ENCODE measurements at places on chromosomes 1 and 21. TPM values are rescaled to one million over a fixed set of nuclear protein-coding genes. Genes with fewer than 3 reads are reported as not detected.

SLC9C2 gene
- total RNA-seq: not detected

- peak overlapping the region; percentile 98 for H3K27ac ChIP-seq
- peak overlapping the region; percentile 65 for H3K4me3 ChIP-seq
- no peak for DNase-seq
- H3K4me1 ChIP-seq: no peaks in the 10 kb centered on the region
These were observed 1.1 kb downstream of the WARS2 start for GRCh38 chr1:119139403-119139802.

DNA sequence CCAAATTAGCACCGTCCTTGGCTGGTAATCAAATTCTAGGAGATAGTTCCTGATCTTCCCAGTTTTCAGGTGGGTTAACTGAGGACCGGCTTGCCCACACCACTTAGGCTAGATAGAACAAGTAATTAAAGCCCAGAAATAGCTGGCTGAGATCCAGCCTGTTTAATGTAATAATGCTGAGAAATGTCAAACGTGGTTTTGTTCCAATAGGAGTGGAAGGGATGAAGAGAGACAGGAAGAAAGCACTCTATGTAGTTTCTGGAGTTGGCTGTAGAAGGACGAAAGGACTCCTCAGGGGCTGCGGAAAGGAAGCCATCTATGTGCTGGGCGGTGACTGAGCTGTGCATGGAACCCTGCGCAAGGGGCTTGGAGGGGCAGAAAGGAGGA is 18.6 kb downstream of the NAV1 start:
- H3K27ac ChIP-seq: no peak overlapping the region
- no peaks in the 10 kb centered on the region for H3K27me3 ChIP-seq
- DNase-seq: no peak
- no peaks in the 10 kb centered on the region for H3K36me3 ChIP-seq

DNA sequence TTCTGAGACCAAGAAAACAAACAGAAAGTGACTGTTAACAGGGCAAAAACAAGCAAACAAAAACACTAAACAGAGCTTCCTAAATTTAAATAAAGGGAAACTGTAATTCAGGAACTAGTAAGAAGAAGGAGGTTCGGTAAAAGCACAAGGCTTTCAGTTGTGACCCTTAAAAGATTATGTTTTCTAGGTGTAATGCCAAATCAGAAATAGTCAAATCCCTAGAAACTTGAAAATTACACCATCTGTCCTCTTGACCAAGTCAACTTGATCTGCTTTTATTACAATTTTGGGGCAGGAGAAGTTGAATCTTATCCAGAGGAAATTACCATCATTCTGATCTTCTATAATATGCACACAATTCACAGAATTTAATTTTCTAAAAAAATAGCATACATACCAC is 754.0 kb upstream of the ADGRL4 start:
- H3K27ac ChIP-seq: no peak overlapping the region
- no peaks in the 10 kb centered on the region for H3K4me1 ChIP-seq
- no peaks in the 10 kb centered on the region for H3K36me3 ChIP-seq
- H3K27me3 ChIP-seq: no peaks in the 10 kb centered on the region
- no peak overlapping the region for H3K4me3 ChIP-seq

Data from tibial nerve (tissue), 4 donors.